Fibroblast of skin of scalp (primary cell): ENCODE measurements at places on chromosomes 11 and 22.

DNA sequence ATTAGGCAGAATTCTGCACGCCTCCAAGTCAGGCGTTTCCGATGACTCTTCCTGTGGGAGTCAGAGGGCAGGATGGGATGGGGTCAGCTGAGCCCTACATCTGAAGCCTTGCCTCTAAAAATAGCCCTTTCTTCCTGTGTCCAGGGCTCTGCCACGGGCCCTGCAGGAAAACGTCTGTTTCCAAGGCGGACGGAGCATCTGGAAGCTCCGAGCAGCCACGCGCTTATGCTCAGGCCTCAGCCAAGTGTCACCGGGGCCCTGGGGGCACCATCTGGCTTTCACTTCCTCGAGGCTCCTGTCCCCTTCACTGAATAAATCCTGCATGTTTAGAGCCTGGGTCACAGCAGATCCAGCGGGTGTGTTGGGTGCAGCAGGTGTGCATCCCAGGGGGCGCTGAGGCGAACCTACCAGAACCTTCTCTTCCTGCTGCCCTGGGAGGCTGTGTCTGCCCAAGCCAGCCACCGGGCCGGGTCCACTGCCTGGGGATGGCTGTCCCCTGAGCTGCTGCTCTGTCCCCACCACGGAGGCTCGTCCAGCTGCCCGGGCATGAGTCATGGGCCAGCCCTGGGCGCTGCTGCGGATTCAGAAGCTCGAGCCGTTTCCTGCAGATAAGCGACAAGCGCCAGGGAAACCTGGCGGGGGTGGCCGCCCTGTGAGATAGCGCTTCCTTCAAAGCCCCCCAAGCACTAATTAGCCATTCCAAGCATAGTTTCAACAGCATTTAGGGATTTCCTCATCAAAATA, 32.0 kb upstream of the LINC01488 start:
- DNase-seq = no peak

GRCh38 chr11:92852229-92852628, 117.2 kb upstream of the MTNR1B start:
- no peak for DNase-seq

DNA sequence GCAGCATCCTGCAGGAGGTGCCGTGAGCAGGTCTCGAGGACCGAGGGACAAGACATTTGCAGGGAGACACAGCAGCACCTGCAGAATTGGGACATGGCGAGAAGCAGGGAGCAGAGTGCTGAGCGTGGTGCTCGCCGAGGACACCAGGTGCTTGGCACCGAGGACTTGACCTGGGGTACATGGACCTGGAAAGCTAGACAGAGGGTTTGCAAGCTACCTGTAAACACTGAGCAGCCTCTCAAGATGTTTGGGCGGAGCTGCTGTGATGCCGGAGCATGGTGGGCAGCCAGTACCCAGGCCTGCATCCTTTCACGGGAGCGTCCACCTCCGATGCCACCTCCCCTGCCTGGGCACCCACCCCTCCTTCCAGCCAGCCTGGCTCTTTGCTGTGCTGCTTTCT, 773.2 kb downstream of the TBC1D22A start:
- no peak for DNase-seq

GRCh38 chr22:20194681-20195593, 44.1 kb upstream of the CCDC188 start:
- DNase-seq = no peak

DNA sequence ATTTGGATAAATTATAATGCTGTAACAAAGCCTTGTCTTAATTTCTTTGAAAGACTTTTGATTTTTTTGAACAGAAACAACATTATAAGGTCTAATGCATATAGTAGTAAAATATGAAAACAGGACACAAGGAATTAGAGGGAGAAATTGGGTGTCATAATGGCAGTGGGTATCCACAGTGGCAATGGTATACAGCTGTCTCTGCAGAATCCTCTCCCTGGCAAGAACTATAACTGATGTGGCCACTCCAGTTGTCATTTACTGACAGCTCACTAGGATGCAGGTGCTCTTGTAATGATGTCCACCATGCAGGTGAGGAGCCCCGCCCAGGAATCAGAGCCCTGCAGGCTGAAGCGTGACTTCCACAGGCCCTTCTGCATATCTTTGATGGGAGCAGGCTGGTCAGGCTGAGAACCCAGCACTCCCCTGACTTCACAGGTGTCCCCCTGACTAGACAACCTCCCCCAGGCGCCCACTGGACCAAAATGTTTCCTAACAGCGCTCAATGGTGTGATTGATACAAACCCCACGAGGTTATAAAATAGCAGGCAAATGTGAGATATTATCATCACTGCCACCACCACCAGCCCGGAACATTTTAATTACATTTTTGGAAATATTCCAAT, 32.8 kb upstream of the SERPIND1 start:
- no peak for DNase-seq

GRCh38 chr11:88531831-88532230, 194.3 kb upstream of the CTSC start:
- peak; percentile 68 for DNase-seq

DNA sequence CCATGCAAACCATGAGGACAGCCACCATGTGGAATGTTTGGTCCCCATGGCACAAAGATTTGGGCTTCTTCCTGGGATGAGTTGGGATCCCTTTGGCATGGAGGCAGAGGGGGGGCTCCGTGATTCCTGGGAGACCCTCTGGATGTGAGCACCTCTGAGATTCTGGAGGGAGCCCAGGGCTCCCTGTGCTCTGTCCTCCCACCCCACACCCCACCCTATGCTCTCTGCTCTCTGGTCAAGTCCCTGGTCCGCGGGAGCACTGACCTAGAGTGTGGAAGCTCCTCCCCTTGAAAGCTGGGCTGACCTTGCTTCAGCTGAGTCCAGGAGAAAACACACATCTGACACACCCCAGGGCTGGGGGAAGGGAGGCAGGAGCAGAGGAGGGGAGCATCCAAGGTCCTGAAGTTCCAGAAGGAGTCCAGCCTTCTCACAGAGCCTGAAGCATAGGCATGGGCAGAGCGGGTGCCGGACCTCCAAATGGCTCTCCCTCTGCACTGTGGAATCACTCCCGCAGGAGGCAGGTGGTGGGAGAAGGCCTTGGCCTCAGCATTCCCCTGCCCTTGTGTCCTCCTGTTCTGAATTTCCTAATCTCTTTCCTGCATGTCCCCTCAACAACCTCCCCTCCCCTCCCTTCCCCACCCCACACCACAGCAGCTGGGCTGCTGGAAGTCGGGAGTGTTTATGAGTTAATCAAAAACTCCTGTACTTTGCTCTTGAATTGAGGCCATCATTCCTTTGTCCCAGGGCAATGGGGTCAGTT, 25.7 kb upstream of the OAF start:
- peak; percentile 44 for DNase-seq

DNA sequence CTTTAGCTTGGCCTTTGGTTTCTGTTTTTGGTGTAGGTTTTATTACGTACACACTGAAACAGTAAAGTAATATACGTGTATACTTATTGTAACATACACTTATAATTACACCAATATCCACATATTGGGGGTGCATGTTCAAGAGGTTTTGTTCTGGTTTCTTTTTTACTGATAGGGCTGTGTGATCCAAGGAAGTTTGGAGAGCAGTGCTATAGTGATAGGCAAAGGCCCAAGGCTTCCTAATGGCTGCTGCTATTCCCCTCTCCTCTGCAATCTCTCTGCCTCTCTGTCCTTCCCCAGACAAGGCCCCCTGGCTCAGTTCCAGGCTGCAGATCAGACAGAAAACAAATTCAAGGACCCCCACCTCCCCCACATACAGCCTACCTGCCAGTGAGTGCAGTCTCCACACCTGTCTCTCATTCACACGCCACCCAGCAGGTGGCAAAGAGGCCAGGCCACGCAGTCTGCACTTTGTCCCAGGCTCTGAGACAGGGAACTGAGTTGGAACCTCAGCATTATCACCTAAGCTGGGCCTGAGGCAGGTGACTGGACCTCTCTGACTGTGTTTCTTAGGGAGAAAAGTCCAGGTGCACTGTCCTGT, 15.1 kb downstream of the TMEM184B start:
- DNase-seq = no peak

- no peak for DNase-seq
Observed at GRCh38 chr11:113567867-113568544, 92.8 kb upstream of the DRD2 start.

GRCh38 chr11:111671383-111671782, 69.1 kb downstream of the SIK2 start:
- no peak for DNase-seq
